AG08396 (cell line): ENCODE measurements at places on chromosomes 3 and 15.

- DNase-seq: no peak
These were observed 954.2 kb downstream of the CADM2 start for GRCh38 chr3:85912980-85913379.

- DNase-seq: no peak
These were observed 8.8 kb downstream of the BCL2A1 start for GRCh38 chr15:79962178-79962577.

- DNase-seq: no peak
These were observed 631.0 kb upstream of the GRM7 start for GRCh38 chr3:6229778-6230410.

- DNase-seq: peak; percentile 9
These were observed 100.0 kb downstream of the THBS1 start for GRCh38 chr15:39680868-39681267.

- DNase-seq: no peak
These were observed 323.7 kb upstream of the CTNNB1 start for GRCh38 chr3:40875581-40875980.

DNA sequence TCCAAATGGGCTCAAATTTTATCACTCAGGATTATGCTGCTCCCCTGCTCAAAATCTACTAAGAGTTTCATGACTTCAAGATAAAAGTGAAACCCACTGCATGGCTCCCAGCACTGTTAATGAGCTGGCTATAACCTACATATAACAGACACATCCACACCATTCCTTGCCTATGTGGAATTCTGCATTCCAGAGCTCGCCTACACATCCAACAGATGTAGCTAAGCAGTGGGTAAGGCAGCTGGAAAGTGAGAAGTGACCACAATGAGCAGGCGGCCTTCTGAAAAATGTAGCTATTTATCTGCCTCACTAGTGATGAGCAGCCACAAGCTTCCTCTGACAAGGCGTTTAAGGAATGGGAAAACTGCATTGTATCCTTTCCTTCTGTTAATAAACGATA lies 92.0 kb upstream of the TRIM42 start:
- DNase-seq: no peak

DNA sequence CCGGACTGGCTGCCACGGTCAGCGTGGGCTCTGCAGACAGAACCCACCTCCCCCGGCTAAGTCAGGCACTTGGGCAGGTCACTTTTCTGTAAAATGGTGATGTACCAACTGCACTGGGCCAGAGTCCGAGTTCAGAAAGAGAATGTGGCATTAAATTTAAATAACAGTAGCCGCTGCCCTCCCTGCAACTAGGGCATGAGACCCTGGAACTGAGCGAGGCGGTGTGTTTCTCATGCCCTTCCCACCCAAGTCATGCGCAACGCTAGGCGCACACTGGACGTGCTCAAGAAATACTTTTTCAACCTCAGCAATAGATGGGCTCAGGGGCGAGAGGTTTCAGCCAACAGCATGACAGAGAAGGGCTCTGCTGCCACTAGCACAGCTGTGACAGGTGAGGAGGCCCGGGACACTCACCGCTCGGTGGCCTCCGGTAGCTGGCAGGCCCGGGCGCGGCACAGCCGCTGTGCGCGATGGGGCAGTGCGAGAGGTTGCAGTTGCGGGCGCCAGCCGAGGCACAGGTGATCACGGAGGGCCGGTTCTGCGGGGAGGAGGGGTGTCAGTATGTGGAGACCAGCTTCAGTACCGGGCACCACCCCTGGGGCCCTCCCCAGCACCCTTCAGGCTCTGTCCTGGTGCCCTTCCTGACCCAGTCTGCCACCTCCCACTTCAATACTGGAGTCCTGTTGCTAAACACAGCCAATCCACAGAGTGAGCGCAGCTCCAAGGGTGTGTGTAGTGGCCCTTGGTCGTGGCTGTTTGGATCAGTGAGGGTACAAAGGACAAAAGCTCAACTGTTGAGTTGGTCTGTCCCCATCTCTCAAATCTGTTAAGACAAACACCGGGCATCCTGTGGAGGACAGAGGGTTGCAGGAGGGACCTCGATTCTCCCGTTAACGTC lies 84.5 kb downstream of the VGLL4 start:
- DNase-seq: no peak

DNA sequence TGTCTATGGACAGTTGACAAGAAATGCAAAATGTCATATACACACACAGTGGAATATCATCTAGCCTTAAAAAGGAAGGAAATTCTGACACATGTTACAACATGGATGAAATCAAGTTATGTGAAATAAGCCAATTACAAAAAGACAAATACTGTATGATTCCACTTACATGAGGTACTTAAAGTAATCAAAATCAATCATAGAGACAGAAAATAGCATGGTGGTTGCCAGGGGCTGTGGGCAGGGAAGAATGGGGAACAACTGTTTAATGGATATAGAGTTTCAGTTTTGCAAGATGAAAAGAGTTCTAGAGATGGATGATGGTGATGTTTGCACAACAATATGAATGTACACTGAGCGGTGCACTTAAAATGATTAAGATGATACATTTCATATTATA lies 613.8 kb upstream of the ZNF385D start:
- no peak for DNase-seq

DNA sequence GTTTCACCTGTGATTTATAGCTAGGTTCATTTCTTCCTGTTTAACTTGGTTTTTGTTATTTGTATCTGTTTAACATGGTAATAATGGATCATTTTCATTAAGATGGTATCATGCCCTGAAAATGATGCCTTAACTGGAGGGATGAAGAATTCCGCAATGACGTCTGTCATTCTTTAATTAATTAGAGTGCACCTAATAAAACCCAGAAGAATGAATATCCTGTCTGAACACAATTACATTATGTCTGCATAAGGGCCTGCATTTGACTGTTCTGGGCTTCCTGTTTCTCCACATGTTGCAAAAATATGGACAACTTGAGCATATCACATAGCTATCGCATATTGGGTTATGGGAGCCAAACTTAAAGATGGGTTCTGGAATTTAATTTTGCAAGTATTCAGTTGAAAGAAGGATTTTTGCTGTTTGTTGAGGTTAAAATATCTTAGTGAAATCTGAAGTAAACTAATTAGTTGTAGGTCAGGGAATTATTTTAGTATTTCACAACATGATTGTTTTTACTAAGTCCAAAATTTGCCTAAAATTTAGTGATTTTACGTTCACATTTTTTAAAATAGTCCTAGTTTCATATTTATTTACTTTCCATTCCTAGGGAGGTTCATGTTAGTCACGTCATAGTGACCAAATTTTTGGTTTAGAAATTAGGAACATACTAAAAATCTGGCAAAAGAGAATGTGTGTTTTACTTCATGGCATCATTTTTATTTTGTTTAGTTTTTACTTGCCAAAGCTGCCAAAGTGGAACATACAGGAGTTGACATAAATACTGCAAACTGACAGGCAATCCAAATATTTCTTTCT lies 321.0 kb upstream of the TGFBR2 start:
- DNase-seq: no peak

DNA sequence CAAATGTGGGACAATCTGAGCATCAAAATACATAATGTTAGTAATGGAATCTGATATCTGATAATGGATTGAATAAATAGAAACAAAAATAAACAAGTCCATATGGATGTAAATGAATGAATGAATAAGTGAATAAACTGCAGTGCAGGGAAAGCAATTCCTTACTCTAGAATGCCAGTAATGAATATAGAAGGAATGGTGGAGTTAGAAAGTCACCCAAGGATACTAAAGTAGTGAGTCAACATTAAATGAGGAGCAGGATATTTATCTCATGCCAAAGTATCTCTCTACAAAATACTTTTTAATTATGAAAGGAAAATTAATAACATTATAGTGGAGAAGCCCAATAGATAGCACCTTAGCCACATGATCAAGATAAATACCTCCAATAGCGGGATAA lies 300.3 kb downstream of the FEZF2 start:
- DNase-seq: peak; percentile 10

DNA sequence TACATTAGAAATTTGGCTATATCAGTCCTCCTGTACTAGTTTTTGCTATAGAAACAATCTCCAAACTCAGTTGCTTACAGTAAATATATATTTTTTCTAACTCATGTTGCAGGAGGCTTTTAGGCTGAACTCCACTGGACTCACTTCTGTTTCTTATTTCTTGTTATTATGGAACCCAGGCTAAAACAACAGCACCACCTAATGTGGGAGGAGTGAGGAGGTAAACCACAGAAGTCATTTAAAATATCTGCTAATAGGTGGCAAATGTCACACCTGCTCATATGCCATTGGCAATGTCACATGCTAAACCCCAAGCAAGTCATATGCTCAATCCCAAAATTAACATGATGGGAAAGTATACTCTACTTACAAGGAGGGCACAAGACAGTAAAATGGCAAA lies 462.2 kb downstream of the PLOD2 start:
- DNase-seq: no peak

- no peak for DNase-seq
These were observed 53.8 kb upstream of the SENP5 start for GRCh38 chr3:196813903-196814302.

DNA sequence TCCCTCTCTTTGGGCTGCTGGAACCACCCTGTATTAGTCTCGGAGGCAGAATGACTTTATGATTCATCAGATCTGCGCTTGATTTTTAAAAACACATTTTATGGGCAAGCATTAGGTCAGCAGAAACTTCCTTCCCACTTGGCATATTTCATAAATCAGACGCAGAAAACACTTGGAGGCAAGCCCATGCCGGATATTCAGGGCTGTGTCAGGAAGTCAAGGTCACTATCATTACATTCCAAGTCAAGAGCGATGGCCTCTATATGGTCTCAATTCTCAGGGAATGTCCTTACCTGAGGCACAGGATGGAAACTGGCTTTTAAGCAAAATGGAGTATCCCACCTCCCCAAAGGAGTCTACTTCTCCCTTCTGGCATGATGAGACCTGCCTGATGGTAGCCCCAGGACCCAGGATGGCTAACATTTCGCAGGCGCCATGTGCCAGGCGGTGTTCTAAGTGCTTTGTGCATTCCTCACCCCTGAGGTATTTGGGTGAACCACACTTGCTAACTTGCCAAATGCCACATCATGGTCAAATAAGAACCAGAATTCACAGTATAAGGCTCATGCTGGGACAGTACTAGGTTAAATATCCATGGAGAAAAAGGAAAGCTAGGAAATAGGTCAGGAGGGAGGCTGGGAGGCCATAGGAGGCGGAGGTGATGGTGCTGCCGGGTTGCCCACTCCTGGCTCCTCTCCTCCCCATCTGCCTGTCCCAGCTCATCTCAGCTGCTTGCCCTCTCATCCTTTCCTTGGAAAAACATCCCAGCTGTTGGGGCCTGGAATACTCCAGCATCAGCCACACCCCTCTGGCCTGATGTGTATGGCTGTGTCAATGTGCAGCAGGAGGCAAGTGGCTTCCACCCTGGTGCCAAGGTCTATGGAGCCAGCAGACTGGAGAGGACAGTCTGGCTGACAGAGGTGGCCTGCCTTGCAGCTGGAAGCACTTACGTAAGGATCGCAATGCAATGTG lies 18.8 kb downstream of the BCL2L10 start:
- peak; percentile 52 for DNase-seq

DNA sequence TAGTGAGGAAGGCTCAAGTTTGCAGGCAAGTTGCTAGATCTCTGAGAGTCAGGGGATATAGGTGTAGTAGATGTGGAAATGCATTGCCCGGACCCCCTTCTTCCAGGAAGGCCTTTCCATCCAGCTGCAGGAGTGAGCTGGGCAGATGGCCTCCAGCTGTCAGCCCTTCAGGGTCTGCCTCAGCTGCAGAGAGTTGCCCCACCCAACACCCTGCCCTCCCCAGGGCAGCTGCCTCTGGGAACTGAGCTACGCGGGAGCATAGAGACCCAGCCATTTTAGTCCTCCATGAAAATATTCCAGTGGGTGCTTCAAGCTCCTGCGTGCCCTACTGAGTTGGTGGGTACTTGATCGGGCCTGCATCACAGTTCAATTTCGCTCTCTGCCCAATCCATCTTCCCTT lies 29.6 kb downstream of the SPG21 start:
- DNase-seq: no peak

- peak; percentile 69 for DNase-seq
These were observed 14.1 kb downstream of the MYLK start for GRCh38 chr3:123870033-123870432.

GRCh38 chr3:88462230-88462629 lies 312.5 kb downstream of the C3orf38 start:
- DNase-seq: no peak

- DNase-seq: peak; percentile 78
These were observed 37.6 kb downstream of the TRA2B start for GRCh38 chr3:185900228-185900627.

DNA sequence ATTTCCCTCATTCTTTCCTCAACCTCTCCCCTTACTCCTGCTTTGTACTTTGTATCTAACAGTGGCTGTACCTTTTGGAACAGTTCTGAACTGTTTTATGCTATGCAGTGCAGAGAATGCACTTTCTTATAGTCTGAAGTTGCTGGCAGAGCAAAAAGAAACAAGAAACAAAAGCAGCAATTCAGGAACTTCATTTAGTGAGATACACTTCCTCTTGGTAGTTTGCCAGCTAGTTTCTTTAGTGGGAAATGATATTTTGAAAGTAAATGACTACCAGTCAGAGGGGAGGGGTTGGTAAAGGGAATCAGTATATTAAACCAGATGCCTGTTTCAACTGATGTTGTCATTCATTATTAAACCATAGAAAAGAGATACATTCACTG lies 55.0 kb upstream of the CHD2 start:
- no peak for DNase-seq

GRCh38 chr3:42670051-42670576 lies 15.2 kb upstream of the KLHL40 start:
- no peak for DNase-seq

DNA sequence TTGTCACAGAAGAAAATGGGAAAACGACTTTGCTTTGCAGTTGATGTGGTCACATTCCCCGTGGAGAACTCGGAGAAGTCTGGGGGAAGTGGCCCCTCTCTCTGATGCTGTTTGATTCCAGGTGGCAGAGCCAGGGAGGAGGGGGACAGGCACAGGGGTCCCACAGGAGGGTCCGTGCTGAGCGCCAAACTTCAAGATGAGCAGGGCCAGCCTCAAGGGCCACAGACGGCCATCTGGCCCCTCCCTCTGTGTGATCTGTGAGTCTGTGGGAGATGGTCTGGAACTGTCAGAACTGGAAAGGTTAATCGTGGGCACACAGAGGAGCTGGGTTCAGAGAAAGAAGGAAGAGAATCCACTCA lies 23.1 kb upstream of the CORO2B start:
- DNase-seq: no peak

GRCh38 chr15:29115093-29115991 lies 154.3 kb downstream of the NSMCE3 start:
- peak; percentile 32 for DNase-seq

DNA sequence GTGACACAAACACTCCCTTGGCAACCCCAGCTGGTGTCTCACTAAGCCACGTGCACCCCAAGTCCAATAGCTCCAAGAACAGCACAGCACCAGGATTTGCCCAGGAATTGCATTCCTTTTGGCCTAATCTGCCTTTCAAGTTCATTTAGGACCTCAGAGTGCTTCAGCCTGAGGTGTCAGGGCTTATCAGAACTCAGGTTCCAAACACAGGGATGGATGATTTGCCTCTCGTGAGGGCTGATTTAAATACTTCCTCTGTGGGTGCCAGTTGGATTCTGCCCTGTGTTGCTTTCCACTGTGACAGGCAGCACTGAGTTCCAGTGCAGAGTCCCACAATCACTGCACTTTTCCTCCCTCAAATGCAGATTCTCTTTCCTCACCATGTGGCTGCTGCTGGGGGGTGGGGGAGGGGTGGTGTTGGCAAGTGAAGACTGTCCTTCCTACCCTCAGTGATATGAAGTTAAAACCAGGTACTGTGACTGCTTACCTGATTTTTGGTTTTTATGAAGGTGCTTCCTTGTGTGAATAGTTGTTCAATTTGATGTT lies 204.3 kb upstream of the STAC start:
- DNase-seq: no peak
